GDM1 (cell line): ENCODE measurements at places on chromosomes 1 and 21.

- no peak for DNase-seq
These were observed 241.8 kb downstream of the KIF26B start for GRCh38 chr1:245396615-245397014.

GRCh38 chr1:173995475-173995874 is 26.7 kb downstream of the RC3H1 start:
- DNase-seq = no peak

DNA sequence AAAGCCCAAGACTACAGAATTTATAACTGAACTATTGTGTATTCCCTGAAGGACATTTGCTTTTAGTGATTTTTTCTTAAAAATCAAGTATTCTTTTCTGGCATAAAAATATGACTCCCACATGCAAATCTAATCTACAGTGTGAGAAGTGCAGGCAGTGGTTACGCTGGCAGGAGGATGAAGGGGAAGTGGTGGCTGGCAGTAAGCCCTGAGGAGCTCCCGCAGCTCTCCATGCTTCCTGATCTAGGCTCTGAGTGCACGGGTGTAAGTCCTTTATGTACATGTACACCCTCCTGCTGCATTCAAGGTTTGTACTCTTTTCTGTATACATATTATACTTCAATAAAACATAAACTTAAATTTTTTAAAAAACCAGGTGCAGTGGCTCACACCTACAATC is 67.5 kb upstream of the PRDX6 start:
- DNase-seq = peak; percentile 88

GRCh38 chr1:84619383-84620102 is 45.3 kb upstream of the CTBS start:
- no peak for DNase-seq

- no peak for DNase-seq
These were observed 117.7 kb downstream of the FGGY start for GRCh38 chr1:59414406-59415133.

DNA sequence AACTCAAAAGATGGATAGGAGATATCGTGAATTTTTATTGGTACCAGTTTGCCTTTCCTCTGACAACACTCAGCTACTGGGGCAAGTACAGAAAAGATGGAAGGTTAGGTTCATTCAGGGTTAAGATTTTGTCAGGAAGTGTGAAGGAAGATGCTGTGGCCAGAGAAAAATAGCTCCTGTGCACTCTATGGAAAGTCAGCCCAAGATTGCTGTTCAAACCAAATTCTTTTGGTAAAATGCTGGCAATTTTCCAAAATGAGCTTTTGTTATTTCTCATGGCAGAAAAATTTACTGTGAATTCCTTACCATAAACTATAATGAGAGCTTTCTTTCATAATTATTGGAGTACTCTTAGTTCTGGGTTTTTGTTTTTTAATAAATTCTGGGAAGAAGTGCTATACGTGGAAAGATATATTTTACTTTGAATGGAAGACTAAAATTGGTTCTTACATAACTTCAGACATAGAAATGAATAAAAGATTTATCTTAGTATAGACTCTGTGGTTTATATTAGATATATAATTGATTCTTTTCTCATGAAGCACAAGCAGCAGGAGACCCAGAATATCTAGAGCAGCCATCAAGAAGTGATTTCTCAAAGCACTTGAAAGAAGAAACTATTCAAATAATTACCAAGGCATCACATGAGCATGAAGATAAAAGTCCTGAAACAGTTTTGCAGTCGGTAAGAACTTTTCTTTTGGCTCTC is 112.2 kb downstream of the USP25 start:
- no peak for DNase-seq

GRCh38 chr21:45347712-45348499 is 57.1 kb upstream of the COL18A1 start:
- DNase-seq = no peak

GRCh38 chr1:202162418-202163280 is 2.2 kb upstream of the PTPN7 start:
- DNase-seq = peak; percentile 44

DNA sequence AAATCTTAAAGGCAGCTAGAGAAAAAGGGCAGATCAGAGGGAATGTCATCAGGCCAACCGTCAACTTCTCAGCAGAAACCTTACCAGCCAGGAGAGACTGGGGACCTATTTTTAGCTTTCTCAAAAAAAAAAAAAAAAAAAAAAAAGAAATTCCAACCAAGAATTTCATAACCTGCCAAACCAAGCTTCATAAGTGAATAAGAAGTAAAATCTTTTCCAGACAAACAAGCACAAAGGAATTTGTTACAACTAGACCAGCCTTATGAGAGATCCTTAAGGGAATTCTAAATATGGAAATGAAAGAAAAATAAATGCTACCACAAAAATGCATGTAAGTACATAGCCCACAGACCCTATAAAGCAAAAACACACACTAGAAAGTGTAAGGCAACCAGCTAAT is 267.7 kb downstream of the AKT3 start:
- no peak for DNase-seq

DNA sequence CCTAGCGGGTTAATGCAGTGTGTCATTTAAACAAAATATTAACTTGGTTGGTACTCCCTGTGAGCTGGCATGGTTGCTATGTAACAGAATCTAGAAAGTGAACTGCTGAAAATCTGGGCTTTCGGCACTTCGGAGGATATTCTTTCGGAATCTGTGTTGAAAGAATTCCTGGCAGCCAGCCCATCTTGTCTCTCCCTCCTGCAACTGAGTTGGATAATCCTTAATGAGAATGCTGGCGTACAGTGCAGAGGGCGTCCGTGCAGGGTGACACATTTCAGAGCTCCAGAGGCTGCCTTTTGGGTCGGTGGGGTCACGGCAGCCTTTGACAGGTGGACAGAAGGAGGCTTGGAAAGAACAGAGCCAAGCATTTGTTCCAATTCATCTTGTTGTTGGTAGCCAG is 3.7 kb downstream of the KAZN start:
- no peak for DNase-seq

GRCh38 chr1:246856371-246856770 is 75.4 kb downstream of the AHCTF1 start:
- DNase-seq = no peak

DNA sequence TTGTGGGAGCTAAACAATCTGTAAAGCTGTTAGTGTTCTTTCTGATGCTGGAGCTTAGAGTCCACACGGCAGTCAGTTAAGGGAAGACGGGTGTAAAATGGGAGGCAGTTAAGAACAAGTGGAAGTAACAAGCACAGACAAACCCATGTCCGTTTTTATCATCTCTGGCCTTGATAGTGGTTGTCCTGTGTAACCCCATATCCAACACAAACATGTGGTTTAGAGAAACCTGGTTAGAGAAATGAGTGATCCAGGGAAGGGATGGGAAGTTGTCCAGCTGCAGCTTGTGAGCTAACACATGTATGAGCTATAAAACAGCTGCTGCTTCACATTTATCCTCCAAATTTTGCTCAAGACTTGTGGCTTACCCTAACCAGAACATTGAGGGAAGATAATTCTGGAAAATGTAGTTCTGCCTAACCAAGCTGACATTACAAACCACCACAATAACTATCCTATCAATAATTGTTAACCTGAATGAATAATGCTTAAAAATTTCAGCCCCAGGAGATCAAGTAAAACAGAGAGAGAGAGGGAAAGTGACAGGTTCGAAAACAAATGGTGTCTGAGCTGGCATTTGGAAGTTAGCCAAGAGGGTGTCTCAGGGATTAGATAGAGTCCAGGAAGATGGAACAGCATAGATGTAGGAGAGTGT is 10.6 kb upstream of the C1orf162 start:
- no peak for DNase-seq

GRCh38 chr1:108801101-108801500 is 54.6 kb downstream of the STXBP3 start:
- no peak for DNase-seq

- no peak for DNase-seq
These were observed 11.4 kb upstream of the KCNA3 start for GRCh38 chr1:110686188-110686587.

DNA sequence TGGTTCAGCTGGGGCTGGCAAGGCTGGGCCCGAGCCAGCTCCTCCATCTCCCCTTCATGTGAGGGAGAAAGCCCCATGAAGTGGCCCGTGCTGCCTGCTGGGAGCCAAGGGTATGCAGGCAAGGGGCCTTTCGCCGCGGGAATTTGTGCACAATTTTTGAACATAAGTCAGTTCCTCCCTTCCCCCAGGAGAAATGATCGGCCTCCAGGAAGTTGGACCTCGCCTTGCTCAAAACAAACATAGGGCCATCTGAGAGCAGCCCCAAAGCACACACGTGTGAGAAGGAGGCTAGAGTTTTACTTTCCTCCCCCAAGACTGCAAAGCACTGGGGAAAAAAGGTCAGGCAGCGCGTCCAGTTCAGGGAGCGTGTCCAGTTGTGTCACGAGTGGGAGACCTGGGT is 64.7 kb downstream of the PRDM16 start:
- no peak for DNase-seq

DNA sequence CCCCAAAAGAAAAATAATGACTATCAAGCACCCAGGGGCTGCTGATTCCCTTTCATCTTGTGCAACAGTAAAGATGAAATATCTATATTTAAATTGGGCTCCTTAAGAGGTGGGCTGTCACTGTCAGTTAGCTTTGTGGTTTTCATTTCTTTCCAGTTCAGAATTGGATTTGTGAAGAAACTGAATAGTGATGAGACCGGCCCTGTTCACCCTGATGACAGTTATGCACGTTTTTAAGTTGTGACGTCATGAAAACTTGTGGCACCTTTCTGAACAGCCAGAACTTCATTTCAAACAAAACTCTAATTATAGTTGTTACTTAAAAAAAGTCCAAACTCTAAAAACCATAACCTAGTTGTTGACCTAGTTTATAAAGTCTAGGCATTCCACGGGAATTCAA is 125.9 kb downstream of the RUNX1 start:
- DNase-seq = no peak

DNA sequence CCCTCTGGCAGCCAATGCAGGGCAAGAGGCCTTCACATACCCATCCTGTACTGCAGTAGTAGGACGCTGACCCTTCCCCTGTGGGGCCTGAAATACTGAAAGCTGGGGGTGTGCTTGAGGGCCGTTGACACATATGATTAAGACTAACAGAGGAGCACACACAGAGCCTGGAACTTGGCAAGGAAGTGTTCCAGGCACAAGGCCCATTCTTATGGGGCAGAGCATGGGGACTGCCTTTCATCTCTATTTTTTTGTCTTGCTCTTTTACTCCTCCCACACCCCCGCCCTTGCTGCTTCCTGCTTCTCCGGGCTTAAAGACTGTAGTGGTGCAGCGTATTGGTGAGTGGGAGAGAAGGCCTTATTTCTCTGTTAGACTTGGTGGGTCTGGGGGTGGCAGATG is 137.4 kb downstream of the BACH1 start:
- no peak for DNase-seq

- no peak for DNase-seq
These were observed 103.1 kb downstream of the TOMM20 start for GRCh38 chr1:235025422-235025984.

DNA sequence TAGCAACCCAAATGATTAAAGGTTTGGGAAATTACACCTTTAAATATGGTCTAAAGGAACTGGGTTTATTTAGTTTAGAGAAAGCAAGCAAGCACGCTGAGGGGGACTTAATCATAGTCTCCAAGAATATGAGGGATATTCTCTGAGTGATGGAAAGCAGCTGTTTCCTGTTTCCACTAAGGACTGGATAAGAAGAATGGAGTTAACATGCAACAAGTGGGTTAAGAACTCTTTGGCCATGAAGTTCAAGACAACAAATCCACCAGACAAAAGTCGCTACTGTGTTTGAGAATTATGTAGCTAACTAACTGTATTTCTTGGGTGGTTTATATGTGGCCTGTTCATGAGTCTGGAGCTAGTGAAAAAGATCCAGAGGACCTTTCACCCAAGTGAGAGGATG is 85.7 kb downstream of the TGFB2 start:
- DNase-seq = no peak

- DNase-seq = peak; percentile 32
These were observed 901 bp upstream of the RXFP4 start for GRCh38 chr1:155940482-155940992.

DNA sequence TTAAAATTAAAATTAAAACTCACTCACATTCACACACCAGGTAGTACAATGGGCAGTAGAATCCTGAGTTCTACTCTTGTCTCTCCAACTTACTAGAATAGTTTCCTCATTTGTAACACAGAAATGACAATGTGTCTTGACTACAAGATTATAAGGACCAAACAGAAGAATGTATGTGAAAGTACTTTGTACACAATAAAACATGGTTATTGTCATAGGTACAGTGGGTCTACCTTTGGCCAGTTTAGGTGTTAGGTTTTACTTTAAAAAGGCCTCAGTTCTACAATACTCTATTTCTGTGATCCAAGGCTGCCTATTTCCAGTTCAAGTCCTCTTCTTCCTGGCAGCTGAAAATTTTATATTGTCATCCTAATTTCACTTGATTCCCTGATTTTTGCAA is 50.2 kb downstream of the LUZP1 start:
- no peak for DNase-seq

DNA sequence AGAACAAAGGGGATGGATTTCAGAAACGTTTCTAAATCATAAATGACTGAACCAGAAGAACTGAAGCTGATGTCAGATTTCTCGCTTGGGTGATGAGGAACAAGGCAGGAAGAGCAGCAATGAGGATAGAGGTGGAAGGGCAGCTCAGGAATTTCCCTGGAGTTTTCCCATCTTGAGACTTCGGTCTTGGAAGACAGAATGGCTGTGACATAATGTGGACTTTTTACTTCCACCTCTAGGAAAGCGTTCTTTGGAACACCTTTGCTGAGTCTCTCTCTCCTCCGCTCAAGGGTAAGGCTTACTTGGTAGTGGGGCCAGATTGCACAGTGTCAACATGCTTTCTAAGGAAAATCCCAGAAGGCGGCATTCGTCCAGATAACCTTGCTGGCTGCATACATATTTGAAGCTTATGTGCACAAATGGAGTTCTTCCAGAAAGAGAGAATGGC is 36.6 kb downstream of the DEGS1 start:
- no peak for DNase-seq

GRCh38 chr1:66535061-66535460 is 1.1 kb downstream of the SGIP1 start:
- no peak for DNase-seq

- no peak for DNase-seq
These were observed 113.8 kb downstream of the EPHB2 start for GRCh38 chr1:22824466-22824865.

GRCh38 chr1:152501704-152502103 is 8.9 kb upstream of the LCE5A start:
- DNase-seq = no peak

DNA sequence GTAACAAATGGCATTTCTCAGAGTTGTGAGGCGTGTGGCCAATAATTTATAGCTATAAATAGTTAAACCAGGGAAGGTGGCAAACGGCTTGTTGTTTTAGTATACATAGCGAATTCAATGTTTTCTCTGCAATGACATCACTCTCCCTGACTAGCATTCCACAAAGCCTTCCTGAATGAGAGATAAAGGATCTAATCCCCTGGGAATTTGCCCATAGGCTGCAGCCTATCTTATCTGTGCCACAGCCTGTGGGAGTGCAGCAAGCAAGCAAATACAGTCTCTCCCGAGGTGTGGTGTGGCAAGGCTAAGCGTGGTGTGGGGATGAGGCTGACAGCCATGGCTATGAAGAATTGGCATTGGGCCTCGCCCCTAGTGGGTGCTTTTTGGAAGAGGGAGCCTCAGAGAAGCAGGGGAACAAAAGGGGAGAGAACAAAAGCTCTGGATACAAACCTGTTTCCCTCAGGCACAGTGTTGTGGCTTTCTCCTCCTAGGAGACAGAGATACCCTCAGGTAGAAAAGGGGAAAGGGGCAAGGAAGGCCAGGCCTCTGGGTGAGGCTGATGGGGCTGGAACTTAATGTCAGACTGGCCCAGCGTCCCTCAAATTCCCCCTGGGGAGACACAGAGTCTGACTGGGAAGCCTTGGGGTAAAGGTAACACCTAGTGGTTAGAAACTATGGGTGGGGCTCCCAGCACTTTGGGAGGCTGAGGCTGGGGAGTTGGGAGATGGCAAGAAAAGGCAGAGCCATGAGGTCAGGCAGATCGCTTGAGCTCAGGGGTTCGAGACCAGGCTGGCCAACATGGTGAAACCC is 8.9 kb downstream of the TAGLN2 start:
- no peak for DNase-seq
